ENCODE measurements at places on chromosomes 2 and 18.

- no peaks in the 10 kb centered on the region for H3K27me3 ChIP-seq
- H3K4me1 ChIP-seq, result no peaks in the 10 kb centered on the region
- peaks cover 66% of the 10 kb centered on the region for H3K36me3 ChIP-seq
- no peak overlapping the region for H3K27ac ChIP-seq
- H3K4me3 ChIP-seq, result no peak overlapping the region
- DNase-seq, result no peak
Observed at GRCh38 chr2:152122161-152122560, 23.3 kb upstream of the CACNB4 start.

- H3K27me3 ChIP-seq, result no peaks in the 10 kb centered on the region
- H3K4me3 ChIP-seq, result no peak overlapping the region
- H3K36me3 ChIP-seq, result peaks cover 3% of the 10 kb centered on the region
- no peak overlapping the region for H3K27ac ChIP-seq
- H3K4me1 ChIP-seq, result no peaks in the 10 kb centered on the region
- no peak for DNase-seq
Observed at GRCh38 chr2:42296226-42296625, 64.8 kb downstream of the COX7A2L start.

DNA sequence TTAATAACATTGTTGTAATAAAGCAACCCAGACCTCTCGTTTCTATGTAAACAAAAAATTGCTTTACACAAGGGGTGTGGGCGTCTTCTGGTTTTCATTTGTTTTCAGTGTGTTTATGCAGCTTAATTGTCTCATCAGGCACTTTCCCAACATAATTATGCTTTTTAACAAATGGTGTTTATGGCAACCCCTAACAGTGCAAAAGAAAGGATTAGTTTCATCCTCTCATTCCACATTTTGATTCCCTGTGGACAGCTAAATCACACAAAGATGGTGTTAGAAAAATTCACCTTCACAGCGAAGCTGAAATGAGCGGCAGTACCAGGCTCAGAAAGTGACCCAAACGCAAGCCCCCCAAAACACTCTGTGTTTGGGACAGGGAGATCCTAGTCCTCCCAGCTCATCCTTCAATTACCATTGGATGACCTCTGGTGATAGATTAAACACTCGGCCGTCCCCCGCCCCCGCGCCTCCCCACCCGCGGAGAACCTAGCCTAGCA is 724 bp downstream of the FTCDNL1 start:
- DNase-seq, result no peak
- no peaks in the 10 kb centered on the region for H3K27me3 ChIP-seq
- peak overlapping the region; percentile 82 for H3K4me3 ChIP-seq
- H3K36me3 ChIP-seq, result peaks cover 4% of the 10 kb centered on the region

DNA sequence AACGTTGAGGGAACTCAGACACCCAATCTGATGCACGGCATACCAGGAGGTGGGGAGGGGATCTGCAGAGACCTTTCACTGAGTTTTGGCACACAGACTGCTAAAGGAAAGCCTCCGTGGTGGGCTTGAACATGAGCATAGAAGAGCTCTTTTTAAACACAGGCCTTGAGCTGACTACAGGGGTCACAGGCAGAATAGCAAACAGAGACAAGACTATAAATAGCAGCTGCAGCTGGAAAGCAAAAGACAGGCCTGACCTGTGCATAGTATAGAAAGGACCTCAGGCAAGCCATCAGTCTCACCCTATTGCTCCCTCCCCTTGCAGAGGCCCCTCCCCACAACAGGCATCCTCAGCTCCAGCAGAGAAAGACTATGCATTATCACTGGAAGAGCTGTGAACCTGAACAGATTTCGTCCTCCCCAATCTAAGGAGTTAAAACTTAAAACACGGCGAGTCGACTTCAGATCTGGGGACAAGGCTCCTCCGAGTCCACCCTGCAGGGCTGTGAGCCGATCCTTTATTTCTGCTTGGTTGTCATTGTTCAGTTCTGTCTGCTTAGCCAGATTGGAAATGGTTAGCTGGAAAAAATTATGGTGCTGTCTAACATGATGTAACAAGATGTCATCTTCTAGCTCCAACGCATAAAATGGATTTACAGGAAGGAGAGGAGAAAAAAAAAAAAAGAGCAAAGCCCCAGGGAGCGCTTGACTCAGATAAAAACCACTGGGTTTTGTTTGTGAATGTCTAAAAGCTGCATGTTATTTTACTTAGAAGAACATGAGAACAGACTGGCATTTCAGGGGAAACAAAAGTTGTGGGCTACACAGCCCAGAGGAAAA is 25.2 kb upstream of the LCLAT1 start:
- no peaks in the 10 kb centered on the region for H3K36me3 ChIP-seq
- H3K27ac ChIP-seq, result peak overlapping the region; percentile 29
- no peaks in the 10 kb centered on the region for H3K27me3 ChIP-seq
- H3K4me3 ChIP-seq, result peak overlapping the region; percentile 44

- DNase-seq, result no peak
- H3K27ac ChIP-seq, result no peak overlapping the region
- H3K4me3 ChIP-seq, result no peak overlapping the region
- H3K36me3 ChIP-seq, result no peaks in the 10 kb centered on the region
Observed at GRCh38 chr2:73922681-73923080, 4.0 kb upstream of the DGUOK start.

DNA sequence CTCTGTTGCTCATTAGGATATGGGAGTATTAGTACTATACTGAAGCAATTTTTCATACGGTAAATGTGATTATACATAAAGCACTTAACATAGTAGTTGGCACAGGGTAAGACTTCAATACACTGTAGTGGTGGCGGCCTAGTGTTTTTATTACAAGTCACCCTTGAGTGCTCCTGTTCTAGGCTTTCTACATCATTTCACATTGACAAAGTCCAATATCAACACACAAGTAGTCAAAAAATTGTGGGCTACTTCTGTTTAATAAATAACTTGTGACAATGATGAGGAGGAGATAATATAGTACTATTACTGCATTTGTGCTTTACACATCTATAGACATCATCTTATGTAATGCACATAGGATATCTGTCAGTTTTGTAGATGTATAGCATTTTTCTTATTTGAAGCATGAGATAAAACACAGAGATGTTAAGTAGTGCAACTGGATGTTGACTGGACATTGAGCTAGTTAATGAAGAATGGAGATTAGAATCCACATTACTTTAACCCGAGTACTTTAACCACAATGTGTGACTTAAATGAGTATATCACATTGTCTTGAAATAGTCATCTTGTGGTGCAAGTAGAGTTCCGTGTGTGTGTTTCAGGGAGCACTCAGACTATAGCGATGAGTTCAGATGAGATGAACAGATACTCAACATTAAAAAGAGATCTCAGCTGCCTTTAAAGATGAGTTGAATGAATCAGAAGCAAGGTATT is 134.8 kb downstream of the ZNF385B start:
- H3K27ac ChIP-seq, result no peak overlapping the region
- H3K4me1 ChIP-seq, result peaks cover 3% of the 10 kb centered on the region
- DNase-seq, result no peak
- no peaks in the 10 kb centered on the region for H3K27me3 ChIP-seq
- H3K36me3 ChIP-seq, result no peaks in the 10 kb centered on the region

DNA sequence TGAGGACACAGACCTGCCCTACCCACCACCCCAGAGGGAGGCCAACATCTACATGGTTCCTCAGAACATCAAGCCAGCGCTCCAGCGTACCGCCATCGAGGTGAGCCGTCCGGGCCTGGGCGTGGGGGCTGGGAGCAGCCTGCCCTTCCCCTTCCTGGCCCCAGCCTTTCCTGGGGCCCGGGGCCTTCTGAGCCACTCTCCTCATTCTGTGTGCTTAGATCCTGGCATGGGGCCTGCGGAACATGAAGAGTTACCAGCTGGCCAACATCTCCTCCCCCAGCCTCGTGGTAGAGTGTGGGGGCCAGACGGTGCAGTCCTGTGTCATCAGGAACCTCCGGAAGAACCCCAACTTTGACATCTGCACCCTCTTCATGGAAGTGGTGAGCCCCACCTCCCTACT is 157.9 kb downstream of the DYSF start:
- no peak for DNase-seq
- H3K4me1 ChIP-seq, result peaks cover 2% of the 10 kb centered on the region
- H3K27me3 ChIP-seq, result no peaks in the 10 kb centered on the region
- H3K36me3 ChIP-seq, result no peaks in the 10 kb centered on the region
- no peak overlapping the region for H3K27ac ChIP-seq

GRCh38 chr2:203756161-203756560 is 49.7 kb downstream of the CD28 start:
- no peaks in the 10 kb centered on the region for H3K27me3 ChIP-seq
- H3K4me1 ChIP-seq, result peaks cover 14% of the 10 kb centered on the region
- no peaks in the 10 kb centered on the region for H3K36me3 ChIP-seq
- no peak overlapping the region for H3K27ac ChIP-seq
- H3K4me3 ChIP-seq, result no peak overlapping the region

- H3K4me3 ChIP-seq, result no peak overlapping the region
- DNase-seq, result peak; percentile 62
- peaks cover 2% of the 10 kb centered on the region for H3K4me1 ChIP-seq
- peaks cover 4% of the 10 kb centered on the region for H3K27me3 ChIP-seq
Observed at GRCh38 chr18:80210312-80211083, 36.8 kb downstream of the PARD6G start.

GRCh38 chr2:165790466-165790865 is 3.6 kb downstream of the GALNT3 start:
- no peaks in the 10 kb centered on the region for H3K36me3 ChIP-seq
- no peak overlapping the region for H3K4me3 ChIP-seq
- peaks cover 17% of the 10 kb centered on the region for H3K4me1 ChIP-seq
- no peaks in the 10 kb centered on the region for H3K27me3 ChIP-seq
